NCI-H1694 treated with DMSO at 0.1 percent for 48 hours (cell line): ENCODE measurements at places on chromosomes 5 and 9.

DNA sequence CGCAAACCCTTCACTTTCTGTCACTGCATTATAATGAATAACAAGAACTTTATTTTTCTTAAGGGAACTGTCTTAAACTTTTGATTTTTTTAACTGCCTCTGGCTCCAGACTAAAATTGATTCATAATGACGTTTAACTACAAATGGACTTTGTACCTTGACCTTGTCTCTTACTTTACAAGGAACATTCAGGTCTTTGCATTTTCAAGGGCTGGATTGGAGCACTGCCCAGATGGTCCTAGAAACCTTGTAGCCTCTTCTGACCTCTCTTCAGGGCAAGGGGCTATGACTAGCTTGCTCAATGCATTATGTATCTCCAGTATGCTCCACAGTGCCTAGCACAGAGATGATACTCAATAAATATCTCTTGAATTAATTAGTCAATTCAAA, 612.6 kb upstream of the CLINT1 start:
- DNase-seq, result no peak

DNA sequence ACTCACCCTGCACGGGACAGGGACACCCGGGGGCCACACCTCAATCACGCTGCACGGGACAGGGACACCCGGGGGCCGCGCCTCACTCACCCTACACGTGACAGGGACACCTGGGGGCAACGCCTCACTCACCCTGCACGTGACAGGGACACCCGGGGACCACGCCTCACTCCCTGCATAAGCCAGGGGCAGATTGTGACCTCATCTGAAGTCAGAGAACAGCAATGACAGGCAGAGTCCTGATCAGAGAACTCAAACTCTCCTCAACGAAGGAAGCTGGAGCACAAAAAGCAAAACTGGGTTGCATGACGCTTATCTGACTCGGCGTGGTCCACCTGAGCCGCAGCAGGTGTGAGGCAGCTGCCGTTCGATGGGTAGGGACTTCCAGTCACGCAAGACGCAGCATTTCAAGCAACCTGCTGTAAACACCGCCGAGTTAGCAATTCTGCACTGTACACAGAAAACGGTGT, 3.2 kb downstream of the TERT start:
- no peak for DNase-seq

GRCh38 chr5:107469485-107470294, 201.0 kb downstream of the EFNA5 start:
- DNase-seq, result no peak

- no peak for DNase-seq
These were observed 1.3 kb downstream of the IRX2 start for GRCh38 chr5:2750026-2750757.

DNA sequence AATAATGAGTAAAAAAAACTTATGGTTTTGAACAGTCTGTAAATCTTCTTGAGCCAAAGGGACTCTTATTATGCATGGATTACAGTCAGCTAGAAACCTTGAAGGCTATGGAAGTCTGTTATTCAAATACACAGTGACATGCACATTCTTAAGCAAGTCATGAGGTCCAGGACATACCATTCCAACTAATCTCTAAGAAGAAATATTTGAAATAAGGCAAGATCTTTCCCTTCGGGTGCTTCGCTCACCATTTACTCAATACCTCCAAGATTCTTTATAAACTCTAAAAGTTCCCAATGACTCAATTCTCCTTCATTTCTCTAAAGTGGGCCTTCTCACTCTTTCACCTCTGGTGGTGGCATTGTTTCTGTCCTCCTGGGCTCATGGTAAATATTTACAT, 811.0 kb downstream of the NR2F1-AS1 start:
- DNase-seq, result no peak

- no peak for DNase-seq
These were observed 36.1 kb upstream of the KIF4B start for GRCh38 chr5:154977409-154977808.

- no peak for DNase-seq
These were observed 368.4 kb upstream of the GRAMD2B start for GRCh38 chr5:126054577-126055347.

- DNase-seq, result no peak
These were observed 354.6 kb downstream of the LRRC70 start for GRCh38 chr5:62933261-62933660.

DNA sequence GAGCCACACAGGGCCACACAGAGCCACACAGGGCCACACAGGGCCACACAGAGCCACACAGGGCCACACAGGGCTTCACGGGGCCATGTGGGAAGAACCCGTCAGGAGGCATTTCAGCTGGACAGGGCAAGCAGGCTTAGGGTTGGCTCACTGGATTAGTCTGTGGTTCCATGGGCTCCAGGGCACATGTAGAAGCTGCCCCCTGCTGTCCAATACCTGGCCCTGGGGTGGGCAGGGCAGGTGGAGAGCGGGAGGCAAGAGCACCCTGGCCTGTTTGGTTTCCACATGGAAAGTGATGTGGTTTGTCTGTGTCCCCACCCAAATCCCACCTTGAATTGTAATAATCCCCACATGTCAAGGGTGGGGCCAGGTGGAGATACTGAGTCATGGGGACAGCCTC, 16.4 kb upstream of the LPCAT1 start:
- no peak for DNase-seq

- no peak for DNase-seq
These were observed 19.0 kb upstream of the FER start for GRCh38 chr5:108728566-108729241.

GRCh38 chr9:89923961-89924504, 319.2 kb downstream of the GADD45G start:
- DNase-seq, result no peak

DNA sequence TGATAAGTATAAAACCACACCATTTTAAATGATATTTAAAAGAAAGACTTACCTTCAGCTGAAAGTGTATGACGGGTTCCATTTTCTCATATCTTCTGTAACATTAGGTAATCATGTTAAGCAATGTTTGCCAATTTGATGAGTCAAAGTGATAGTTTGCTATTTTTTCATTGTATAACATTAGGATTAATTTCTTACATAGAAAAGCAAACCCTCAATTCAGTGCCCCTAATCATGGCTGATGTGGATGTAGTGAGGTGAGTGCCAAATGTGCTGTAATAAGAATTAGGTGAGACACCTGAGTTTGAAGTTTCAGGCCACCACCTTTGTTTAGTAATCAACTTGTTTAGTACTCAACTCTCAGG, 68.0 kb downstream of the UNC13B start:
- no peak for DNase-seq

- DNase-seq, result no peak
These were observed 56.5 kb downstream of the XRCC4 start for GRCh38 chr5:83133797-83134196.

GRCh38 chr5:141298376-141298775, 5.5 kb downstream of the SLC25A2 start:
- no peak for DNase-seq

GRCh38 chr5:92508271-92508670, 1072.7 kb downstream of the NR2F1-AS1 start:
- DNase-seq, result no peak

GRCh38 chr5:146669656-146670055, 153.7 kb upstream of the GPR151 start:
- no peak for DNase-seq

DNA sequence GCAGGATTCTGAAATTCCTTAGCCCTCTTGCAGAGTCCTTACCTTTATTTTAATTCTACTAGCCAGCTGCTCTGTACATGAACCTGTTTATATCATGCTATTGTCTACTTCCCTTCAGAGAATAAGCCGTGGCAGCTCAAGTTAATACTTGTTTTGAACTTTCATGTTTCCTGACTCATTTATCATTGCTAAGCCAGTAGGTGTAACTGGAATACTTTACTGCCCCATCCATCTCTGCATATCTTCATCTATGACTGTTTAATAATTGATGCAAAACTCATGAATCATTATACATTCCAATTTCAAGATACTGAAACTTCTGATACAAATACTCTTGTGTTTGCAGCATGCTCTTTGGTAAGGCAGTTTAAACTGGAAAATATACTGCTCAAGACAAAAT, 174.7 kb downstream of the PPP2R2B start:
- no peak for DNase-seq

DNA sequence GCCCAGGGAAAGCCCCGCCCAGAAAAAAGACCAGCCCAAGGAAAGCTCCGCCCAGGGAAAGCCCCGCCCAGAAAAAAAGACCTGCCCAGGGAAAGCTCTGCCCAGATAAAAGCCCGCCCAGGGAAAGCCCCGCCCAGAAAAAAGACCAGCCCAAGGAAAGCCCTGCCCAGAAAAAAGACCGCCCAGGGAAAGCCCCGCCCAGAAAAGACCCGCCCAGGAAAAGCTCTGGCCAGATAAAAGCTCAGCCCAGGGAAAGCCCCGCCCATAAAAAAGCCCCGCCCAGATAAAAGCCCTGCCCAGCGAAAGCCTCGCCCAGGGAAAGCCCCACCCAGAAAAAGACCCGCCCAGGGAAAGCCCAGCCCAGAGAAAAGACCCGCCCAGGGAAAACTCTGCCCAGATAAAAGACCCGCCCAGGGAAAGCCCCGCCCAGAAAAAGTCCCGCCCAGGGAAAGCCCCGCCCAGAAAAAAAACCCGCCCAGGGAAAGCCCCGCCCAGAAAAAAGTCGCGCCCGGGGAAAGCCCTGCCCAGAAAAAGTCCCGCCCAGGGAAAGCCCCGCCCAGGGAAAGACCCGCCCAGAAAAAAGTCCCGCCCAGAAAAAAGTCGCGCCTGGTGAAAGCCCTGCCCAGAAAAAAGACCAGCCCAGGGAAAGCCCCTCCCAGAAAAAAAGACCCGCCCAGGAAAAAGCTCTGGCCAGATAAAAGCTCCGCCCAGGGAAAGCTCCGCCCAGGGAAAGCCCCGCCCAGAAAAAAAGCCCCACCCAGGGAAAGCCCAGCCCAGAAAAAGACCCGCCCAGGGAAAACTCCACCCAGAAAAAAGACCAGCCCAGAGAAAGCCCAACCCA, 11.9 kb downstream of the GRIN1 start:
- no peak for DNase-seq

DNA sequence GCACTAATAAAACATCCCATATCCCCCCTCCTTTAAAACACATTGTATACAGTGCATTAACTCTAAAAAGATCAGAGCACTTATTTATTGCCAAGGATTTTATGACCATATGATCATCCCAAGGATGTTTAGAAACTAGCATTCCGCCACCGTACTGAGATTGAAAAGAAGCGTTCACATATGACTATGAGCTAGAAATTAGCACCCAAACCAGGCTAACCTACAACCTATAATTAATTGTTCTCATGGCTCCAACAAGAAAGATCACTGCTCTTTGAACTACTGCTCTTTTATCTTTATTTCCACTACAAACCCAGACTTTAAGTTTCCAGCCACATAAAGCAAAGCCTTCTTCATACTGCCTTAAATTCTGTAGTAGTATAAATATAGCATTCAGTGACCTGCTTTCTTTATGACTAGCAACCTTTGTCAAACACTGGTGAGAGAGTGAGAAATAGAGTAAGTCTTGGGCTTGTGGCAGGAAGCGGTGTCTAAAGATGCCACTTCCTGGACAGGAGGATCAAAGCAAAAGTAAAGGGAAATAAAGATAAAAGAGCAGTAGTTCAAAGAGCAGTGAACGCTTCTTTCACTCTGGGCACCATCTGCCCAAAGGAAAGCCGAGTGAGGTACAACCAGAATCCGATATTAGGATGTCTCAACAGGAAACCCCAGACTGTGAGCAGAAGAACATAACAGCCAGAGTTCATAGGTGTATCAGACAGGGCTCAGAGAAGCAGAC, 151.1 kb upstream of the ERCC6L2 start:
- no peak for DNase-seq

DNA sequence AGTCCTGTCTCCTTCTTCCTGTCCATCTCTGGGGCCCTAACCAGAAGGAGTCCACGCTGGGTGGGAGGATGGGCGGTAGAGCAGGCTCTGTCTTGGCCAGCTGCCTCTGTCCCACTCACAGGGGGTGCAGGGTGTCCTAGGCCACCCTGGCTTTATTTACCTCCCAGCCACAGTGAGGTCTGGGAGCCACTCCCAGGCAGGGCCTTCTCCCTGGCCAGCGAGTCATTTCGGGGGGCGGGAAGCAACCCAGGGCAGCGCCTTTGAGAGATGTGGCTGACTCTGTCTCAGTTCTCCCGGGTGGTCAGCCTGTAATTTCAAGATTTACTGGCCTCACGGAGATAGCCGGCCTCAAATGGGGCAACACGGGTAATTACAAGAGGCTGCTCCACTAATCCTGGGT, 67.4 kb upstream of the PTCH1 start:
- DNase-seq, result no peak

GRCh38 chr9:88794100-88794499, 197.2 kb upstream of the S1PR3 start:
- no peak for DNase-seq

DNA sequence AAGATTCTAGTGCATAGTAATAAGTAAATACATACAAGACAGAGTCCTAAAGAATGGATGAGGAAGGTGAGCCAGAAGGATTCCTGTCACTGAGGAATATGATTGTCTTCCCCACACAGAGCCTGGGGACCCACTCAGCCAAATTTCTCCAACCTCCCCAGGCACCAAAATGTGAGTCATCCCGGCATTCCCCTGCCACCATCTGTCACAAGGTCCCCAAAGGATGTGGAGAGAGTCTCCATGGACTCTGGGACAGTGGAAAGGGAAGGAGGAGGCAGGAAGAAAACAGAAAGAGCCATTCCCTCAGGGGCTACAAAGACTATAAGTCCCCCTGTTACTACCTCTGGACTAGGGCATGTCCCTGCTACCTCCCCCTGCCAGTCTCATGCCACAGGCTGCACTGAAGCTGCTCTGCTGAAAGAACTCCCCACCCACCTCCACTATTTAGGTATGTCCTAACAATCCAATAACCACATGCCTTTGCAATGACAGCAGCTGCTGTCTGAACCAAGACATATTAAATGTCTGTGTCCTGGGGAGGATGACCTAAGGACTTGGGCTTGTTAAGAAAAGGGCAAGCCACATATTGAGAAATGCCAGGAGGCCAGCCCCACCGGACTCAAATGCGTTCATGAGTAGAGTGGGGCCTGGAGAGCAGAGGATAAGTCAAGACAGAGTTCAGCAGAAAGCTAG, 10.7 kb upstream of the OR5C1 start:
- DNase-seq, result no peak

DNA sequence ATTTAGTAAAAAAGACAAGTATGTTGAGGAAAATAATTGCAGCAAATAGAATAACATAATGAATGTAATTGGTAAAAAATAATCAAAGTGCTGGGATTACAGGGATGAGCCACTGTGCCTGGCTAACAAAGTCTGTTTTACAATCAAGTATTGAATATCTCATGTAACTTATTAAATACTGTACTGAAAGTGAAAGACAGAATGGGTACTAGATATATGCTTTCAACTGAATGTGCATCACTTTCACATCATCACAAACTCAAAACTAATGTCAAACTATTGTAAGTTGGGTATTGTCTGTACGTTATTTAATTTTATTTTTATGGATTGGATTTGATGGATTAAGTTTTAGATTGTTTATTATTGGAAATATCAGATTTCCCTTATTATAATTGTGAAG, 58.9 kb downstream of the LURAP1L start:
- DNase-seq, result no peak
